ENCODE measurements at places on chromosomes 13 and 19.

GRCh38 chr19:5652261-5652660 lies 28.1 kb downstream of the MICOS13 start:
- no peak for DNase-seq

DNA sequence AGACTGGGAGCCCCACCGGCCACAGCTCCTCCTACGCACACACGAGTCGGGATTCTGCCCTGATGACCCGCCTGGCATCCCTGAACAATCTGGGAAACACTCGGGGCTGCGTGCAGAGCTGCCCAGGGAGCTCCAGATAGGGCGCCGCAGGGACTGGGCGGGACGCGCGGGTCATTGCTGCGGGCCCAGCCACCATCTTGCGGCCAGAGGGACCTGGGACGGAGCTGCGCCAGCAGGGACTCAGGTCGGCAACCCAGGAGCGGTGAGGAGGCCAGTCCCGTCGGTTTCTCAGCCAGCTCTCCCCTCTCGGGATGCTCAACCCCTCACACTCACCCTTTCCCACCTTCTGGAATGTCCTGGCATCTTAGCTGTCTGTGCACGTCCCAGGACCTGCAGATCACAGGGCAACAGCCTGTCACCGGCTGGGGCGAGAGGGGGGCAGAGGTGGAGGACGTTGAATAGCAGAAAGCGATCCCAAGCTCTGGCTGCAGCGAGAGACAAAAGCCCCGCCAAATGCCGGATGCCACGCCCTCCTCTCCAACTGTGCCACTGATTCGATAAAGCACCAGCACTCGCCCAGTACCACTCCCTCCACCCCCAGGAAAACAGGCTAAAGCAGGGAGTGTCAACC lies 20.4 kb upstream of the ZNF91 start:
- DNase-seq = no peak

DNA sequence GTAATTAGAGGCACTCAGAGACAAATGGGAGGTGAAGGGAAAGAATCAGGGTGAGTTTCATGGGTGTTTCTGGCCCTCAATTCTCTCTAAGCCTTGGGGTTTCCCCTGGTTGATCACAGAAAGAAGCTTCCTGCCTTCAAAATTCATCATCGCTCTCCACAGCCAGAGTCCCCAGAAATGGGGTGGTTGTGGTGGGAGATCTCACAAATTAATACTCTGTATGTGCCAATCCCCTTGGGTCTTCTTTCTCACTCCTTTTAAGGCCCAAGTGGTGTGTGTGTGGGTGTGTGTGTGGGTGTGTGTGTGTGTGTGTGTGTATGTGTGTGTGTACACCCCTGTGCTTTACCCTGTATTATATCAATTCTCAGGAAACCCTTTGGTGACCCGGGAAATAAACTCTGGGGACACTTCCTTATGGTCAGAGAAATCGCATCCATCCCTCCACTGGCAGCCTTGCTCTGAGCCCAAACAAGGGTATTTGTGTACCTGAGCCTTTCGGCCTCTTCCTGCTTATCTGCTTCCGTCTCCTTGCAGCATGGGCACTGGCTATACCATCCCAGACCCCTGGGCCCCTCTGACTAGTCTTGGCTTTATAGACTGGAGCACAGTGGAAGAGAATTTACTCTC lies 2.8 kb upstream of the FCGBP start:
- DNase-seq = peak; percentile 33

- no peak for DNase-seq
Observed at GRCh38 chr19:29777781-29778309, 33.9 kb upstream of the CCNE1 start.

- no peak for DNase-seq
Observed at GRCh38 chr13:28049215-28049614, 51.2 kb downstream of the FLT3 start.

GRCh38 chr13:114067886-114068651 lies 64.4 kb downstream of the RASA3 start:
- DNase-seq = peak; percentile 57

- DNase-seq = no peak
Observed at GRCh38 chr13:51829568-51829899, 15.4 kb downstream of the TMEM272 start.

All from stimulated activated CD4-positive, alpha-beta T cell treated with anti-CD3 and anti-CD28 coated beads, Interleukin-2, amount 100 ng/mL, for 24 hours (primary cell).